ENCODE measurements at places on chromosomes 7 and 10. TPM values are rescaled to one million over a fixed set of nuclear protein-coding genes. Genes with fewer than 3 reads are reported as not detected.

Gene NCAPG2
- total RNA-seq = 17.9 TPM

GRCh38 chr10:2887391-2888070 is 179.8 kb upstream of the PFKP start:
- no peak for DNase-seq

GRCh38 chr10:29023678-29024077 is 265.2 kb upstream of the LYZL1 start:
- no peak for DNase-seq

DNA sequence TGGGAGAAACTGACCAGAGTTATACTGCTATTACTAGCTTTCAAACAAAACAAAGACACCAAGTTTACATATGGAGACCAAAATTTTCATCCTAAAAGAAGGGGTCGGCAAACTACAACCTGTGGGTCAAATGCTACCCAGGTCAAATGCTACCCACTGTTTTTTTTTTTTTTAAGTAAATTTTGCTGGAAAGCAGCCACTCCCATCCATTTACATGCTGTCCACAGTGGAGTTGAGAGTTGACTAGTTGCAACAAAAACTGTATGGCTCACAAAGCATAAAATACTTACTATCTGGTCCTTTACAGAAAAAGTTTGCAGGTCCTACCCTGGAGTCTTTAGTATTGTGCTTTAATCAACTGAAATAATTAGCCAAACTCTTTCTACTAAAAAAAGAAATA is 91.4 kb downstream of the SIRT1 start:
- DNase-seq = no peak

DNA sequence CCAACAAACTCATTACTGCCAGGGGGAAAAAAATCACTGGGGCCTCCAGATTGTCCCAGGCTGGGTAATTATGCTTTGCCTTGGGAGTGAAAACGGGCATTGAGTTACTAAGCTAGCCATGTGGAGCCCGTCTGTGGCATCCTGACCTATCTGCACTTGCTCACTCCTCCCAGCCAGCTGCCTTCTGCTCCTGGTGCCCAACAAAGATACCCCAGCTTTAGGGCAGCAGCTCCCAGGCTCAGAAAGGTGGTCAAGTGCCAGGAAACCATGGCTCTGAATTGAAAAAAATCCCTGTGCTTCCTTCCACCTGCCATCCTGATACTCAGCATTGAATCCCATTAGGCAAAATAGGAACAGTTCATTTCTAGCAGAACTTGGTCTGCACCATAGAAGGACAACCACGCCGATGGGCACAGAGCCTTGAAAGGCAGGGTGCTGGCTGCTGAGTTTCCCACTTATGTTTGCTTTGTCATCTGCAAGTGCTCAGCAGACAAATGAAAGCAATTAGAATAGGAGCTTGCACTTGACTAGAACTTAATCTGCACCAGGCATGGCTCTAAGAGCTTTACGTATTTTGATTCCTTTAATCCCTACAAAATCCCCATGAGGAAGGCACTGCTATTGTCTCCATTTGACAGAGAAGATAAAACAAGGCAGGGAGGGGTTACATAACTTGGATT is 42.8 kb downstream of the HSPA12A start:
- no peak for DNase-seq

DNA sequence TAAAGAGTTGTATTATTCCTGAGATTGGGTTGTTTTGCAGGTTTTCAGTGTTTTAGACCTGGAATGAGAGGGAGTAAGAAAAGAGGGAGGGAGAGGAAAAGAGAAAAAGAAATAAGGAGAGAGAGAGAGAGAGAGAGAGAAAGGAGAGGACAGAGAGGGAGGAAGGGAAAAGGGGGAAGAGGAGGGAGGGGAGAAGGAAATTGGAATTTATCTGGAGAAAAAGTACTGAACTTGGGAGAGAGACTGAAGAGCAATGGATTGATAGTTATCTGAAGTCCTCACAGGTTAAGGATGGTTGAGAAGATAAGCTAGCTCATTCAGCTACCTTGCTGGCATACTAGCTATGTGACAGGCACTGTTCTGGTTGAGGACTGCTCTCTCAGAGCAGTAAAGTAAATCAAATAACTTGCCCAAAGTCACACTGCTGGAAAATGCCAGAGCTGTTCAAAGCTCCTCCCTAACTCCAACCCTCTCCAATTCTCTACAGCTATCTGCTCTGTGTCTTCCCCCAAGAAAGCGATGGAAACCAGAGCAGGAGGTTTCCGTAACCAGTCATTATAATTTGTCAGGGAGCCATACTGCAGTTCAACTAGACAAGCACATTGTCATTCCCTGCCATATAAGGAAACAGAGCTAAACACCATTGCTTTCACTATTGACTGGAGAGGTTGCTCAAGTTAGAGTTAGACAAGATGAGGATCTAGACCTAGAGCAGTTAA is 10.7 kb downstream of the CALD1 start:
- DNase-seq = no peak

- no peak for DNase-seq
Observed at GRCh38 chr7:79340212-79340611, 113.3 kb downstream of the MAGI2 start.

Gene SUN3
- total RNA-seq = not detected

Gene MMD2
- total RNA-seq = 0.63 TPM

Gene AKR1D1
- not detected for total RNA-seq

Gene ACSM6
- total RNA-seq = not detected

Gene HOXA7
- total RNA-seq = 9.6 TPM

GRCh38 chr7:26912338-26912737 is 47.9 kb upstream of the SKAP2 start:
- no peak for DNase-seq

Gene LFNG
- total RNA-seq = 11.0 TPM

Gene CDK1
- 3.3 TPM for total RNA-seq

DNA sequence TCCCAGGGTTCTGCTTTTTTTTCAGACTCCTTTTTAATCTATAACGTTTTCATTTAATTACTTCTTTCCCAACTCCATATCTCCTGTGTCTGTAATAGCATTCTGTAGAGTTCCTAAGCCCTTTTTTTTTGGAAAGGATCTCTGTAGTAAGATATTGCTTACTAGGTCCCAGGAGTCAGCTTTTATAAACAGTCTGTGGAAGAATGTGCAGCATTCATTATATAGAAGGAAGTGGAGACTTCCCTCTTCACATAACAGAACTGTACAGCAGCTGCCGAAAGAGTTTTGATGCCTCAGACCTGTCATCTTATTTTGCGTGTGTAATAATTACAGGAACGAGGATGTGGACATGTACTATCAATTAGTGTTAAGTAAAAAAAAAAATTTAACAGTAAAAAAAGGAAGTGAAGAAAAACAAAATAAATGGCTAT is 7.4 kb upstream of the STEAP4 start:
- no peak for DNase-seq

GRCh38 chr10:71727105-71727737 is 7.6 kb upstream of the C10orf105 start:
- DNase-seq = no peak

GRCh38 chr10:124181656-124182055 is 88.3 kb upstream of the CHST15 start:
- no peak for DNase-seq

- DNase-seq = no peak
Observed at GRCh38 chr7:85535974-85536729, 349.3 kb upstream of the SEMA3D start.

DNA sequence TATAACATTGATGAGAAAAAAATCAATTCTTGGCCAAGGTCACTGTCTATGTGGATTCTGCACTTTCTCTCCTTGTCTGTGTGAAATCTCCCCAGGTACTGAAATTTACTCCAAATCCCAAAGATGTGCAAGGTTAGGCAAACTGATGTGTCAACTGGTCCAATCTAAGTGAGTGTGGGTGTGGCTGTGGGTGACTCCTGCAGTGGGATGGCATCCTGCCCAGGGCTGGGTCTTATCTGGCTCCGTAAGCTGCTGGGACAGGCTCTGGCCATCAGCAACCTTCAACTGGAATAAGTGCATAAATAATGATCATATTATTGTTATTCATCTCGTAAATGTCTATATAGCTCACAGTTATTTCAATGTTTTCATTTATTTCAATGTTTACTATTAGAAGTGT is 79.3 kb downstream of the JCAD start:
- no peak for DNase-seq

DNA sequence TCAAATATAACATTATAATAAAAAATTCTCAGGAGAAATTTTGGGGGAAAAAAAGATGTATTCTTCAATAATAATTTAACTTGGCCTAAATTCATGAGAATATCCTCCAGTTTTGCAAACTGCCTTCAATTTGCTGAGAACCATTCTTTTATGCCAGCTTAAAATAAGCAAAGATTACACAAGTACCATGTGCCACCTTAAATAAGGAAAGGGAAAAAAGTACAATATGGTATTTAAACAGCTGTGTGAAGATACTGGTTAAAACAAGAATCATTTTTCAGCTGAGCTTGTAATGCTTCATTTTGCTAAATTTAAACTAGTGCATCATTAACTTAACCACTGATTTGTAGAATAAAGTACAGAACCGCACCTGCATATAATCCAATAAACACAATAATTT is 217.8 kb downstream of the LRRN3 start:
- no peak for DNase-seq

DNA sequence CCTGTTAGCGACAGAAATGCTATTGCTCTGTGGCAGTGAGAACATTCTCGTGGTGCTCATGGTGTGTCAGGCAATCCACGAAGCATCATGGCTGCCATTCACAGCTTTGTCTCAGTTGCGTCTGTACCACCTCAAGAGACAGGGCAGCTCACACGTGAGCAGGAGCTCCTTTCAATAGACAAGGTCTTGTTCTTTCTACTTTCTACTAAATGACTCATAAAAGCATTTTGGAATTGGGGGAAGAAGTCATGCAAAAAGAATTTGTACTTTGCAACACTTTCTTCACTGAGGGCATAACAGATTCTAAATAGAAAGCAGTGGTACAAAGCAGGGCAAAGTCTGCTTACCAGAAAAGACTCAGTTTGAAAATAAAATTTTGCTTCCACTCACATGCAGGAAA is 638.5 kb downstream of the PHTF2 start:
- no peak for DNase-seq

- no peak for DNase-seq
Observed at GRCh38 chr7:151103973-151104372, 17.7 kb downstream of the AGAP3 start.

GRCh38 chr10:13087986-13088618 is 11.9 kb upstream of the OPTN start:
- DNase-seq = peak; percentile 31

Gene MACROH2A2
- 11.1 TPM for total RNA-seq

- DNase-seq = no peak
Observed at GRCh38 chr10:68184546-68184945, 47.4 kb downstream of the ATOH7 start.

GRCh38 chr10:636769-637168 is 52.7 kb downstream of the DIP2C start:
- no peak for DNase-seq

DNA sequence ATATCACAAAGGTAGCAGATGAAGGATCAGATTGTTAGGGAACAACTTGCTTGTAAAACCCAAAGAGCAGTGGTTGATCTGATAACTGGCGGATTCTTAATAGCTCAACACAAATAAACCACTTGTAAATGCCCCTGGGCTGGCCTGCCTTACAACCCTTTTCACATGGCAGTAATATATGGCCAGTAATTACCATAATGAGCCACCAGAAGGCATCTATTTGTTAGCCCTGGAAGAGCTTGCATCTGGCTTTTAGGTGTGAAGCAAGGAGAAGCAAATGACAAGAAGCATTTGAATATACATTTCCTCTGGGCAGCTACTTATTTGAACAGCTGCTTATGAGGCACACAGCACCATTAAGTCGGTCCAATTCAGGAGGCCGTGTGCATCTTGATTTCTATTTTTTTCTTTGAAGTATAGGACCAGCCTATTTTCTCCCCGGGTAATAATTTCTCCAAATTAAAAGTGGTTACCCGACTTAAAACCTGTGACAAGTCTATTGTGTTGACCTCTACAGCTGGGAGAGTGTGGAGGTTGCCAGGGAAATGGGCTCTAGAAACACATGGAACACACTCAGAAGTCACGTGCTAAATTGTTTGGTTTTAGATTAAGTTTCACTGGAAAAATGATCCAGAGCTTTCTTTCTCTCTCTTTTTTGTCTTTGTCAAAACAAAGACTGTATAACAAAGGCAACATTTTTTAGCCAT is 113.4 kb downstream of the SEM1 start:
- DNase-seq = no peak

DNA sequence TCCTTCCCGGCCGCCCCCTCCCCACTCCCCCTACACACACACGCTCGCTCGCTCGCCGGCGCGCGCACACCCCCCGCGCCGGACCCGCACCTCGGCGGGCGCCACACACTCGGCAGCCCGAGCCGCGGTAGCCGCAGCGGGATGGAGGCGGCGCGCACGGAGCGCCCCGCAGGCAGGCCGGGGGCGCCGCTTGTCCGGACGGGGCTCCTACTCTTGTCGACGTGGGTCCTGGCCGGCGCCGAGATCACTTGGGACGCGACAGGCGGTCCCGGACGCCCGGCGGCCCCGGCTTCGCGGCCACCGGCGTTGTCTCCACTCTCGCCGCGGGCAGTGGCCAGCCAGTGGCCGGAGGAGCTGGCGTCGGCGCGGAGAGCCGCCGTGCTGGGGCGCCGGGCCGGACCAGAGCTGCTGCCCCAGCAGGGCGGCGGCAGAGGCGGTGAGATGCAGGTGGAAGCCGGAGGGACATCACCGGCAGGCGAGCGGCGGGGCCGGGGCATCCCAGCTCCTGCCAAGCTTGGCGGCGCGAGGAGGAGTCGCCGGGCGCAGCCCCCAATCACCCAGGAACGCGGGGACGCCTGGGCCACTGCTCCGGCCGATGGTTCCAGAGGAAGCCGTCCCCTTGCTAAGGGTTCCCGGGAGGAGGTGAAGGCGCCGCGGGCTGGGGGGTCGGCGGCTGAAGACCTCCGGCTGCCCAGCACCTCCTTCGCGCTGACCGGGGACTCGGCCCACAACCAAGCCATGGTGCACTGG is at the start of gene SORCS3:
TSS of gene SORCS3 (plus strand) at position 104 of the 750 bp plus-strand sequence.
- DNase-seq = no peak

DNA sequence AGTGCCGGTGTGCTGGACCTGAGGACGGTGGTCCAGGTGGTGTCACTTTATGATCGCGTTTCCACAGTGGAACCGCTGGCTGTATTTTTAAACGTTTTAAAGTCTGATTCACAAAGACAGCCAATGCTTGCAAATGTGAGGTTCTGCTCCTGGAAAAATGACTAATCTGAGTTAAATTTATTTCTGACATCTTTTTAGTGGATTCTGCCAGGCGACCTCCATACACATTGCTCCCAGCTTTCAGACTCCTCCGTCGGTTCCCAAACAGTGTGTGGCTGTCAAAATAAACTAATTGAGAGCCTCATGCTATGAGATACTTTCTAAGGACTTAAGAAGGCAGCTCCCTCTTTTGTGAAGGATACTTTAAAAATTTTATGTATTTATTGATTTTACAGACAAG is 12.7 kb upstream of the TTYH3 start:
- no peak for DNase-seq

Gene ANXA8
- total RNA-seq = 4.8 TPM

- no peak for DNase-seq
Observed at GRCh38 chr10:114855776-114856543, 34.4 kb downstream of the FHIP2A start.

Measured in tibial nerve (tissue), 4 donors.